ENCODE measurements at places on chromosomes 7 and 10.

- DNase-seq, result no peak
Measured at GRCh38 chr7:50174948-50175347, 81.9 kb upstream of the ZPBP start.

DNA sequence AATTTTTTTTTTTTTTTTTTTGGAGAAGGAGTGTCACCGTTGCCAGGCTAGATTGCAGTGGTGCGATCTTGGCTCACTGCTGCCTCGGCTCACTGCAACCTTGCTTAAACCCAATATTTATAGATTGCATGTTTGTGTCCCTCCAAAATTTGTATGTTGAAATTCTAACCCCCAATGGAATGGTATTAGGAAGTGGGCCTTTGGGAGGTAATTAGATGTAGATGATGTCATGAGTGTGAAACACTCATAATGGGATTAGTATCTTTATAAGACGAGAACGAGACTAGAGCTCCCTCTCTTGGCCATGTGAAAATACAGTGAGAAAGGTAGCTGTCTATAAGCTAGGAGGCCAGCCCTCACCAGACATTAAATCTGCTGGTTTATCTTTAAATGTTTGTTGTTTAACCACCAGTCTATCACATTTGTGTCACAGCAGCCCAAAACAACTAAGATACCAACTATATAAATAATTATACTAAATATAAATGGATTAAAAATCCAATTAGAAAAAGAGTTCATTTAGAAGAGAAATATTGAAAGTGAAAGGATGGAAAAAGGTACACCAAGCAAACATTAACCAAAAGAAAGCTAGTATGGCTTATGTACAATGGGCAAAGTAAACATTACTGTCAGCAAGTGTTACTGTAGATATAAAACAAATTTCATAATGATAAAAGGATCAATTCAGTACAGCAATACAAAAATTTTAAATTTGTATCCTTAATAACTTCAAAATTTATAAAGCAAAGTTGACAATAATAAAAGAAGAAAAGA is 9.3 kb downstream of the TCAF1 start:
- DNase-seq, result no peak

DNA sequence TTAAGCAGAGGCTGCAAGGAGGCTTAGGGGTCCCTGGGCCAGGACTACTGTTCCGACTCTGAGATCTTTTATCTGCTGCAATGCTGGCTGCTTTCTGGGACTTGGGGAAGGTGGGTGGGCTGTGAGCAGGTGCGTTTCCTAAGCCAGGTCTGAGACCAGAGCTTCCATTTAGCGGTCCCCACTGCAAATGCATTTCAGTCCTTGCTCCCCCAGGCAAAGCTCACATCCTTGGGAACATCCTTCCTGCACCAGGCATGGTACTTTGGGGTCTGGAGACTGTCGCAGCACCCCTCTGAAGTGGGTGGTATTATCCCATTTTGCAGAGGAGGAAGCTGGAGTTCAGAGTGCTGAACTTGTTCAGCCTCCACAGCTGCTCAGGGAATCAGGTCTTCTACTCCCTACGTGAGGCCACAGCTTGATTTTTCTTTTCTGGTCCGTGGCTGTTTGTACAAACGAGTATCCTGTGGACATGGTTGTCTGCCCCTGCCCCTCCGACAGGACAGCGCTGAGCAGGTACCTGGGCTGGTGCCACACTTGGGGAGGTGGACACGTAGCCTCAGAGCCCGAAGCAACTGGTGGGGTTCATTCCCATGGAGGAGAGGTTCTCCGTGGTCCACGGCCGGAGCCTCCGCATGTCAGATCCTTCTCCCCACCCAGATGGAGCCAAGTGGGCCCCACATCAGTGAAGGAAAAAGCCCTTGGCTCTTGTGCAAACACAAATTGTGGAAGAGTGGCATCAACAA is 20.0 kb downstream of the ZMIZ1 start:
- DNase-seq, result no peak

DNA sequence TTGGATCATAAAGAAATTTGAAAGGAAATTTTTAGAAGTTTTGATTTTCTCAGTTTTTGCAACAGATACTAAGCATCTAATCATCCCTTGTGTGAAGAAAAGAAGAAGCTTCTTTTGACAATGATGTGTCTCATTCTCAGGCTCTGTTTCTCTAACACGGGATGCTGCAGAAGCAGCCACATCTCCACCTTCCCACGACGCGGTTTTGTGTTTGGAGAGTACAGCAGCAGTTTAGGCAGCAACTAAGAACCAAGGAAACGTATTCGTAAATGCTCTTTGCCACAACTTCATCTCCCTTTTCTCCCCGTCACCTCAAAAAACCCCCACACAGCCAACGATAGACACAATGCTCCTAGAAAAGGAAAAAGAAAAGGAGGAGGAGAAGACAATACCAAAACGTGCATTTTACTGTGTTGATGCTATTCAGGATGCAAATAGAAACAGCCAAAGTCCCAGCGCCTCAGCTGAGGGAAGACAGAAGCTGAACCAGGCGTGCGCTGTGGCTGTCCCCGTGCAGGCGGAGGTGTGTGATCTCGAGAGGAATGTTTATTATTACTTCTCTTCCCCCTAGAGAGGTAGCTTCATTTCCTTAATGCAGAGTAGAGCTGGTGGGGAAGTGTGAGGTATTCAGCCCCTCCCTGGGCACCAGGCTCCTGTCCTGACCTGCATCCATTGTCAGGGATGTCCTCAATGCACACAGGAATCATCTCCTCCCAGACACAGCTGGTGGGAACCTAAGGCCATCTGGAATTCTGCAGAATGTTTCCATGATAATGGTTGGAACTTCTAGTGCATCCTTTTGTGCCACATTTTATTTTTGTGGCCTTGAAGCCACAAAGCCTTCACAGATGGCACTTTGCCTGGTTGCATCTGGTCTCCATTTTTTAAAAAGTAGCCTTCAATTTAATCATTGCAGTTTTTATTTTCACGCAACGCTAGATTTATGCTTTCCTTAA is 174.6 kb upstream of the KLF6 start:
- DNase-seq, result no peak

- no peak for DNase-seq
Measured at GRCh38 chr10:52774600-52775106, 2.1 kb upstream of the MBL2 start.

All from D721Med (cell line).